HCT116 (cell line): ENCODE measurements at places on chromosomes 1 and 21.

GRCh38 chr21:36664662-36664990, 34.3 kb upstream of the SIM2 start:
- DNase-seq, result no peak

GRCh38 chr1:8263791-8264190, 54.1 kb upstream of the SLC45A1 start:
- DNase-seq, result no peak

GRCh38 chr1:96487971-96488370, 233.6 kb upstream of the PTBP2 start:
- no peak for DNase-seq

DNA sequence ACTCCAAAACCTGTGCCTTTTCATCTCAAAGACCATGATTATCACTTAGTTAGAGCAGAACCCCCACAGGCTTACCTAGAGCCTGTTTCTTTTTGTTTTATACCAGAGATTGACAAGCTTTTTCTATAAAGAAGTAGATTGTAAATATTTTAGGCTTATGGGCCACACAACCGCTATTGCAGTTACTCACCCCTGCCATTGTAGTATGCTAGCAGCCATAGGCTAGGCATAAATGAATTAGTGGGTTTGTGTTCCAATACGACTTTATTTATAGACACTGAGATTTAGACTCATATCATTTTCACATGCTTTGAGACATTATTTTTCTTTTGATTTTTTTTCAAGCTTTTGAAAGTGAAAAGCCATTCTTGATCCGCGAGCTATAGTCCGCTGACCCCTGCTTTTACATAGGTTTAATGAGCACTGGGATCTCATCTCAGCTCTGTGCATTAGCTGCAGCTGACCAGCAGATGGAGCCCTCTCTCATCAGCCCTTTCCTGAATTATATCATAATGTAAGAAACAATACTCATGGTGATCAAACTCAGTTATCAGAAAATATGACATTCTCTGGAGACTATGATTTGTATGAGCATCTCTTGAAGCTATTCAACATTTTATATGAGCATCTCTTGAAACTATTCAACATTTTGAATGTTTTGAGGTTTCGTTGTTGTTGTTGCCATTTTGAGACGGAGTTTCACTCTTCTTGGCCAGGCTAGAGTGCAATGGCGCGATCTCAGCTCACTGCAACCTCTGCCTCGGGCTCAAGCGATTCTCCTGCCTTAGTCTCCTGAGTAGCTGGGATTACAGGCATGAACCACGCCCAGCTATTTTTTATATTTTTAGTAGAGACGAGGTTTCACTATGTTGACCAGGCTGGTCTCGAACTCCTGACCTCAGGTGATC, 111.9 kb upstream of the L1TD1 start:
- DNase-seq, result no peak

DNA sequence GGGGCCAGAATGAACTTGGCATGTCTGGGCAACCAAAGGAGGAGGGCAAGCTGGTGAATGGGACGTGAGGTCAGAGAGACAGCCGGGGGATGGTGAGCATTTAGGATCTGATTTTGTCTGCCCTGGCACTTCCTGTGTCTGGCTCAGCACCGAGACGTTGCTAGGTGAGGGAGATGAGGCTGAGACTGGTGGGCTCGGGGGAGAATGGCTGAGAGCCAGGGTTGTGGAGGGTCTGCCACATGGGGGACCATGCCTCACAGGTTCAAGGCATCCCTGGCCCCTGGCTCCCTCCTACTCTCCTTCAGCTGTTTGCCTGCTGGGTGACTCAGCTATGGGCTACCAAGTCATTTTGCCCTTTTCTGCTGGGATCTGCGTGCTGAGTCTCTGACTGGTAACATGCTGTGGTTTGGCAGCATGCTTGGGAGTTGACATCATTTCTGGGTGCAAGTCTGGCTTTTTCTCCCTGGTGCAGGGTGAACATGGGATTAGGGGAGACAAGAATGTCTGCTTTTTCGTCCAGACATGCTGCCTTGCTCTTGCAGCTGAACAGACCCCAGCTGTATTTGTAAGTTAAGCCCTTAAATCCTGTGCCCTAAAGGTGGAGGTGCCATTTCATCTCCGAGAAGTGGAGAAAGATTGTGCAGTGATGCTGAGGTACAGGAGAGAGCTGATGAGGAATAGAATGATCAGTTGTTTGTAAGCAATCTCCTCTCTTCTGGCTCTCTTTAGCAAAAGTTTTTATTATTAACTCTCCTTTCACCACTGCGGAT, 17.6 kb downstream of the GALNT2 start:
- peak; percentile 89 for DNase-seq

GRCh38 chr1:3312898-3313575, 141.4 kb upstream of the ARHGEF16 start:
- DNase-seq, result peak; percentile 88

DNA sequence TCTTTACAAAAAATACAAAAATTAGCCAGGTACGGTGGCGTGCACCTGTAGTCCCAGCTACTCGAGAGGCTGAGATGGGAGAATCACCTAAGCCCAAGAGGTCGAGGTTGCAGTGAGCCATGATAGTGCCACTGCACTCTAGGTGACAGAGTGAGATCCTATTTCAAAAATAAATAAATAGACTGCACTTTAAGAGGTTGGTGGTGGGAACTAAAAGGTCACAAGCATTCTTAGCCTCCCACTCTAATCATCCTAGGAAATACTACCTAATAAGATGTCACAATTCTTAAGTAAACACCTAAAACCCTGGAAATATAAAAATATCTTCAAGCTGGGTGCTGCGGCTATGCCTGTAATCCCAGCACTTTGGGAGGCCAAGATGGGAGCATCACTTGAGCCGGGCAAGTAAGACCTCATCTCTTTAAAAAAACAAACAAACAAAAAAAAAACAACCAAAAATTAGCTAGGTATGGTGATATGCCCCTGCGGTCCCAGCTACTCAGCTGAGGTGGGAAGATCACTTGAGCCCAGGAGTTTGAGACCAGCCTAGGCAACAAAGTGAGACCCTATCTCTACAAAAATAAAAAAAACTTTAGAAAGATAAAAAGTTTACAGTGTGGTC, 4.1 kb downstream of the DCAF8 start:
- DNase-seq, result no peak
